Stimulated activated CD4-positive, alpha-beta T cell treated with anti-CD3 and anti-CD28 coated beads, Interleukin-12 subunit alpha, Interleukin-12 subunit beta, amount 100 ng/mL, for 48 hours (primary cell): ENCODE measurements at places on chromosomes 13 and 19.
A peak's percentile ranks its signal among the peaks of the same experiment; 100 is the strongest.

DNA sequence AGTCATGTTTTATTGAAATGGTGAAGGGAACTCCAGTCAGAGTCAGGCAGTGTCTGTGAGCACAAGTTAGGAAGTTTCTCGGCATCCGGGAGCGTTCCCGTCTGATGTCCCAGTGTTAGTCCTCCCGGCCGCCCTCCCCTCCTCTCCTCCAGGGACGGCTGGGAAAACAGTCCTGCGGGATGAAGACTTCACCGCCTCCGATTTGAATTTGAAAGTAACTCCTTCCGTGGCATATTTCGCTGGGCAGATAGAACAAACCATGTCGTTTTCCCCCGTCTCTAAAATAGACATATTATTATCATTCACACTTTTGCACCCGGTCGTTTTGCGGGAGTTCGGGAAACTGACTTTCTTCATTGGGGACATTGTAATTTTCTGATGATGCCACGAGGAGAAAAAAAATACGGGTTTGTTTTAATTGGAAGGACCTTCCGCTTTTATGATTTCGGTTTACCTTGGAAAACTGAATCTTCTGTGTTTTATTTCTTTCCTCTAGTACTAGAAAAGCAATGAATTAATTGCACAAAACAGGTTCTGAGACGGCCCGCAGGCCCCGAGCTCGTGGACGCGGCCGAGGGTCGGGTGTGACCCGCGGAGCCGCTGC, 76.6 kb downstream of the ZIC5 start:
- DNase-seq, result no peak

DNA sequence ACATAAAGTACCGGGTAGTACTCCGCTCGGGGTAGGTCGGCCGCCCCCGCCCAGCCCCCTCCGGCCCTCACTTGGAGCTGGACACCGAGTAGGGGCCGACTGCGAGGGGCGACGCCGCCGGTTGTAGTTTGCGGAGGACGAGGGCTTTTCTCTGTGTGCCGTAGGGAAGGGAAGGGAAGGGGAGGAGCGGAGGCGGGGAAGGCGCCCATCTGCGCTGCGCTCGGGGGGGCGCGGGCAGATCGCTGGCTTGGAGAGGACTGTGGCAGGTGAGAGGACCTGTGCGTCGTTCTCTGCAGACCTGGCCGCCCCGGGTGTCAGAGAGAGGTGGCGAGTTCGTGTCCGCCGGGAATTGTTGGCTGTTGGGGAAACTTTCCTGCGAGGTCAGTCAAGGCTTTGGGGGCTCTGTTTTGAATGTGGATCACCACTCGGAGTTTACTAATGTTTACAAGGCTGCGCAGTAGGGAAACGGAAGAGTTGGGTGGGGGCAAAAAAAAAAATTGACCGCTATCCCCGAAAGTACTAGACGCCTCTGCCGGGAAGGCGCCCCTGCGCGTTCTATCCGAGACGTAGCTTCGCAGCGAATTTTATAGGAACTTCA, 1.4 kb downstream of the ING1 start:
- no peak for DNase-seq

GRCh38 chr13:37485756-37486155, 112.8 kb downstream of the POSTN start:
- DNase-seq, result no peak

DNA sequence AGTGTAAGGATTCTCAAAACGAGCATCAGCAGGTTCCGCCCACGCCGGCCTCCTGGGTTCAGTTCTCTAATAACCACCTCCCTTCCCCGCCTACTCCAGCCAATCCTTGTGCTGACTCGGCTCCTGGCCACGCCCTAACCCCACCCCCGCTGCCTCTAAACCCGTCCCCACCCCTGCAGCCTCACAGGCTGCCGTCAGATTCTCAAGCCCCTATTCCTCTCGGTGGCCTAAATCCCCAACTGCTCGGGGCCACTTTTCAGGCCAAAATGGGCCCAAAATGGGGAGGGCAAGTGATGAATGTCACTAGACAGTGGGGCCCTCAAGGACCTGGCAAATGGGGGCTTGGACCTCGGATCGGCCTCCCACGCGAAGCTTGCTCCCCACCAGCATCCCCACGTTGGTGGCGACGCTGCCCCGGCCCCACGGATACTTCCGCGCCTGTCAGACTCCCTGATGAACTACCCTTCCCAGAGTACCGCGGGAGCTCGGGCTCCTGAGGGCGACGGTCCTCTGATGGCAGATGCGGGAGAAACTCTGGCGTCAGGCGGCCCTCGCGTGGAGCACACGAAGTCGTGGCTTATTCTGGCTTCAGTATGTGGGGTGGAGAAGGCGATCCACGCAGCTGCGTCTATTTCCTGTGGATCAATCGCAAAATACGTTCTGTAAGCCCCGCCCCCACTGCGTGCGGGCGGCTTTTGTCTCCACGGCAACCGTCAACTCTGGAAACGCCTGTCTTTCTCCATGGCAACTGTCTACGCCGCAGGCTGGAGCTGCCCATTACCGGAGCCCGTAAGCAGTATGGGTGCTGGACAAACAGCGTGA, 24.8 kb downstream of the ZNF473 start:
- DNase-seq, result peak; percentile 59

DNA sequence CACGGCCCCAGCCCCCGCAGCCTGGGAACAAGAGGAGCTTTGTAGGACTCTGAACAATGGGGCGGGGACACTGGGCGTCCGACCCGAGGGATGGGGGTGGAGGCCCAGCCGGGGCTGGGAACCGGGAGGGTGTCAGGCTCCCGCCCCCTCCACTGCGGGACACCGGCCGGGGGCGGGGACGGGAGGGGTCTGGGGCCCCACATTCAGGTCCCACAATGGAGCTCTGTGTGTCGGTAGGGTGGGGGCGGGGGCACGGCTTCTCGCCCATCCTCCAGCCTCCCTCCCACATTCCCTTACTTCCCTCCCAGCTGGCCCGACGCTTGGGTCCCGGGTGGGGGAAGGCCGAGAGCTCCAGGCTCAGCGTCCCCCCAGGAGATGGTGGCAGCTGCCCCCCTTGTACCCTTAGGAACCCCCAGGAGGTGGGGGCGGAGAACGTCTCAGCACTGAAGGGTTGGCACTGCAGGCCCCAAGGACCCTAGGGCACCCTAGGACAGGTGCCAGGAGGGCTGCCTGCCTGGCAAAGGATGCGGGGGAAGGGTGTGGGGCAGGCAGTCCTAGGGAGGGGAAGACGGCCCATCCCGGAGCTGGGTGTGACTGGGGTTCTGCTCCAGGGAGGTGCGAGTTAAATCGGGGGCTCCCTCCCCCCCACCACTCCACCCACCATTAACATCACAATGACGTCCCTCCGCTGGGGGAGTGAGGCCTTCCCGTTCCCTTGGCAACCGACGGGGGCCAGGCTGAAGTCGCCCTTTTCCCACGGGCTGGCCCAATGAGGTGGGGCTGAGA, 5.3 kb downstream of the TTYH1 start:
- no peak for DNase-seq

GRCh38 chr13:80001510-80001842, 339.4 kb downstream of the SPRY2 start:
- DNase-seq, result no peak

- DNase-seq, result no peak
Measured at GRCh38 chr19:34431681-34432402, 3.7 kb downstream of the UBA2 start.

- DNase-seq, result no peak
Measured at GRCh38 chr13:31037874-31038500, 105.5 kb downstream of the TEX26 start.

DNA sequence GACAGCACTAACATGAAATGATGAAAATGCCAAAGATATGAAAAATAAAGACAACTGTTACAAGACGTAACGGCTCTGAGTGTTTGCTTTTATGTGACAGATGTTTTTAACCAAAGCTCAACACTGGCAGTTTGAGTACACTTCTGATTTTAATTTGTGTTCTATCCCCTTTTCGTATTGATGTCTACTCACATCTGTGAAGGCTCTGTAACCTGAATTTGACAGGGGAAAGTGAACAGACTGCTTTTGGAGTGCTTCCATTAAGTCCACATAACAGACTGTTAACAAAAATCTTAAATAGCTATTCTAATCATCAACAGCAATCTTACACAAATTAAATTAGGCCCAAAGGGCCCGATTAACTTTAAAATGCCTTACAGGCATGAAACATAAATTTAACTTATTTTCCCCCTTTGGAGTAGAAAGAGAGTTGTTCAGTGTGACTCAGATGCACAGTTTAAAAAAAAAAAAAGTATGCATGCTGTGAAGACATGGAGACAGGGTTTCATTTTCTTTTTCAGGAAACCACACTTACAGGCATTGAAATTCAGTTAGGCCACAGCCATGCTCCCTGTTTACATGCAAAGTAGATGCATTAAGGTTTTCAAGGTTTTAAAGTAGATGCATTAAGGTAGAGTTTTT, 16.3 kb upstream of the RNASEH2B start:
- no peak for DNase-seq

DNA sequence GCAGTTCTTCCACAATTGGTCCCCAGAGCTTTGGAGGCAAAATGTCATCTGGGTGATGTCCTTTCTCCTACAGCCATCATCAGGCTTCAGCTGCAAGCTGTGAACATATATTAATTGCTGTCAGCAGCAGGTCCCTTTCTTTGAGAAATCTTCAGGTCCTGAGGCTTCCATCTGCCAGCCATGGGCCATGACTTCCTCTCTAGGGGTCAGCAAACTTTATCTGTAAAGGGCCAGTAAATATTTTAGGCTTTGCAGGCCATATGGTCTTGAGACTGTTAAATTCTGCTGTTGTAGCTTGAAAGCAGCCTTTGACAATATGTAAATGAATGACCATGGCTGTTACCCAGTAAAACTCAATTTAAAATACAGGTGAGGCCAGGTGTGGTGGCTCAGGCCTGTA, 27.1 kb downstream of the SERP2 start:
- no peak for DNase-seq

DNA sequence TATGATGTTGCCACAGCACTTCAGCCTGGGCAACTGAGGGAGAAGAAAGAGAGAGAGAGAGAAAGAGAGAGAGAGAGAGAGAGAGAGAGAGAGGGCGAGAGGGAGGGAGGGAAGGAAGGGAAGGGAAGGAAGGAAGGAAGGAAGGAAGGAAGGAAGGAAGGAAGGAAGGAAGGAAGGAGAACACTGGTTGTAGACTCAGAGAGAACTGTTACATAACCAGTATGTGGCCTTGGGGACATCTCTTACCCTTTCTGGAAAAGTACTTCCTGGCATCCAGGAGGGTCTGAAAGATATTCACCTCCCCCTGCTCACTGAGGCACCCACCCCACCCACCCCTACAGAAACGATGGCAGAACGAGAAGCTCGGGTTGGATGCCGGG, 2.7 kb upstream of the ARHGEF1 start:
- DNase-seq, result no peak

GRCh38 chr19:3575260-3575741, 2.6 kb downstream of the HMG20B start:
- DNase-seq, result no peak

DNA sequence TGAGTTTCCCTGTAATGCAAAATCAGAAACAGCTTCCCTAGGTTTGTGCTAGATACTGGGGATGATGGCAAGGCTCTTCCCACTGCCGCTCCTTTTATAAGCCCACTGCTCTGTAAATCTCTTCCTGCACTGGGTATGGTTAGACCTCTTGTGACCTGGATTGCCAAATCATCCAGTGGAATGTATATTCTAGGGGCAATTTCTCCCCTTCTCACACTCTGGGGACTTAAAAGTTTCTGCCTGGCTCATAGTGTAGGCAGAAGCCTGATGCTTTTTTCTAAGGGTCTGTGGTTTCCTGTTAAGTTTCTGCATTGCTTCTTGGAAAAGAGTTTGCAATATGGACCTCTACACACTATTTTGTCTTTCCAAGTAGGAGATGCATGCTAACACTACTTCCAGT, 1582.0 kb upstream of the PCDH20 start:
- DNase-seq, result no peak
